ENCODE measurements at places on chromosomes 2 and 18.
A peak's percentile ranks its signal among the peaks of the same experiment; 100 is the strongest.

DNA sequence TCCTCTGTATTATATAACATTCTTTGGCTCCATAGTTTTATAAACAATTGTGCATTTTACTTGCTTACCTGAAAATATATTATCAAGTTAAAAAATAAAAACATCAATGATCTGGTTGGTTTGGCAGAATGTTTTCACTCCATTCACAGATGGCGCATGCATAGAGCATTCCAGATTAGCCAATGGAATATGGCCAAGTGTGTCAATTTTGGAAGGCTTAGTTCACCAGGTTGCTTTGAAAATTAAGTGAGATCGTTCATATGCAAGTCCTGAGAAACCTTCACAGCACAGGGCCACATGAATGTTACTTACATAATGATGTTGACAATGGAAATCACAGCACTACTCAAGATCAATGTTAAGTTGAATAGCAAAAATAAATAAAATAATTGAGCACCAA, 335.7 kb downstream of the GRB14 start:
- DNase-seq, result no peak

DNA sequence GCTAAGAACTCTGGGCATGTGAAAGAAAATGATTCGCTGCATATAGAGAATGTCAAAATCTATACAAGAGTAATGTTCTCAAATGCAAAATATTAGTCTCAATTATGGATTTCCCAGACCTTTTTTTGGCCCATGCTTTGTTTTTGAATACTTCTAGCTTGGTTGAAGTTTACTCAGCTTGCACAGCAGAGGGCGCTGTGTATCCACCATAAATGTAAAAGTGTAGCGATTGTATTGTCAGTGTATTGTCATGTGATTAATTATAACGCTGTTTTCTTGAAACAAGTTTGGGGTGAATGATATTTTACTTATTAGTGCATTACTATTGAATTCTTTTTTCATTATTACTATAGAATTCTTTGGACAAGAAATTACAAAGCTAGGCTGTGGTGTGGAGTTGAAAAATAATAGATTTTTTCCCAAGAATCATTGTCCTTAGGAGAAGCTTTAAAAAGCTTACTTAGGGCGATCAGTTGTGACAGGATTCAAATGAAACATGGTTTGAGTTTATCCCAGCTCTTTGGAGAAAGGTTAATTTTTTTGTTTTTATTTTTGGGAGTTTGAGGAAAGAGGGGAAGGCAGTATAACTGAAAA, 98.3 kb downstream of the PIK3C3 start:
- DNase-seq, result peak; percentile 52

GRCh38 chr18:475202-476031, 25.1 kb downstream of the COLEC12 start:
- DNase-seq, result peak; percentile 48

GRCh38 chr18:35291166-35291565, 1.1 kb upstream of the ZSCAN30 start:
- no peak for DNase-seq

- DNase-seq, result no peak
These were observed 10.4 kb downstream of the CERKL start for GRCh38 chr2:181646415-181646987.

Data from WTC11 (cell line).